Adrenal gland (tissue), 19 donors: ENCODE measurements at places on chromosomes 7 and 10. TPM values are rescaled to one million over a fixed set of nuclear protein-coding genes. Genes with fewer than 3 reads are reported as not detected.

GRCh38 chr10:24871011-24871935, 81.1 kb downstream of the PRTFDC1 start:
- DNase-seq, result no peak

DNA sequence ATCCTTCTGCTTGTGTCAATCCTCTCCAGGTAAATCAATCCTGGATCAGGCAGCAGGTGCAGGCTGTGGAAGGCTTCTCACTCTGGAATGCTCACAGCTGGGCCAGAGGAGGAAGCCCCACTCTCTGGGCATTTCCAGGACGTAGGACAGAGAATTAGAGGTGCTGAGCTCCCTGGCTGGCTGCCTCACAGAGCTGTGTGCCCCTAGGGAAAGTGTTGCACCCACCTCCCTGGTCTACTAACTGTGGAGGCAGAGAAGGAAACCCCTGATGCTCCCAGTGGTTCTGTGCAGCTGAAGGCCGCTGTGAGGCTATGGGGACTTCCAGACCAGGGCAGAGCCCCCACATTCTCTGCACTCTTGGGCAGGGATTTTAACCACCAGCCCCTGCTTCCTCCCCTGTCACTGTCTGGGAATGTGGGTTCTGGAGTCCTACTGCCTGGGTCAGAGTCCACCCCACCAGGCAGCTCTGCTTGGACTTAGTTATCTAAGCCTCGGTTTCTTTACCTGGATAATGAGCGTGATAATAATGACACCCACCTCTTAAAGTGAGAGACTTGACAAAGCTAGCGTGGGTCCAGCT, 73.5 kb upstream of the EEPD1 start:
- DNase-seq, result no peak

DNA sequence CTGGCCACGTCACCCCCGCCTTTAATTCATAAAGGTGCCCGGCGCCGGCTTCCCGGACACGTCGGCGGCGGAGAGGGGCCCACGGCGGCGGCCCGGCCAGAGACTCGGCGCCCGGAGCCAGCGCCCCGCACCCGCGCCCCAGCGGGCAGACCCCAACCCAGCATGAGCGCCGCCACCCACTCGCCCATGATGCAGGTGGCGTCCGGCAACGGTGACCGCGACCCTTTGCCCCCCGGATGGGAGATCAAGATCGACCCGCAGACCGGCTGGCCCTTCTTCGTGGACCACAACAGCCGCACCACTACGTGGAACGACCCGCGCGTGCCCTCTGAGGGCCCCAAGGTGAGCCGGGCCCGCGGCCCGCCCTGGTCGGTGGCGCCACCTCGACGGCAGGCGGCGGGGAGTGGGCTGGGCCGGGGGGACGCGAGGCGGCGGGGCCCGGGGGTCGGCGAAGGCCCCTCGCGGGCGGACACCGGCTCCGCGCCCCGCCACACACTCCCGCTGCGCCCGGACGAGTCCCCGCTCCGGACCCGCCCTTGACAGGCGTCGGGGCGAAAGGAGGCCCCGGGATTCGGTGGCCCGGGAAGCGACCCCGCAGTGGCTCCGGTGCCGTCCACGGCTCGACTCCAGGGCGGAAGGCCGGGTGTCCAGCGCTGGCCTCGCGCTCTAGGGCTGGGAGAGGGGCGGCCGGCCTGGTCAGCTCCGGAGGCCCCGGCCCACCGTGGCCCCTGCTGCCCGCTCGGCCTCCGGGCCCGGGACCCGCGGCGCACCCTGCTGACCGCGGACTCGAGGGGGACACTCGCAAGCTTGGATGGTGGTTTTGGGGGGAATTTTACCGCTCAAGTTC, 557 bp downstream of the BAG3 start:
- DNase-seq, result peak; percentile 29

GRCh38 chr10:71347587-71348395, 28.7 kb downstream of the SLC29A3 start:
- no peak for DNase-seq

GRCh38 chr7:31856337-31856736, 169.3 kb downstream of the PPP1R17 start:
- no peak for DNase-seq

DNA sequence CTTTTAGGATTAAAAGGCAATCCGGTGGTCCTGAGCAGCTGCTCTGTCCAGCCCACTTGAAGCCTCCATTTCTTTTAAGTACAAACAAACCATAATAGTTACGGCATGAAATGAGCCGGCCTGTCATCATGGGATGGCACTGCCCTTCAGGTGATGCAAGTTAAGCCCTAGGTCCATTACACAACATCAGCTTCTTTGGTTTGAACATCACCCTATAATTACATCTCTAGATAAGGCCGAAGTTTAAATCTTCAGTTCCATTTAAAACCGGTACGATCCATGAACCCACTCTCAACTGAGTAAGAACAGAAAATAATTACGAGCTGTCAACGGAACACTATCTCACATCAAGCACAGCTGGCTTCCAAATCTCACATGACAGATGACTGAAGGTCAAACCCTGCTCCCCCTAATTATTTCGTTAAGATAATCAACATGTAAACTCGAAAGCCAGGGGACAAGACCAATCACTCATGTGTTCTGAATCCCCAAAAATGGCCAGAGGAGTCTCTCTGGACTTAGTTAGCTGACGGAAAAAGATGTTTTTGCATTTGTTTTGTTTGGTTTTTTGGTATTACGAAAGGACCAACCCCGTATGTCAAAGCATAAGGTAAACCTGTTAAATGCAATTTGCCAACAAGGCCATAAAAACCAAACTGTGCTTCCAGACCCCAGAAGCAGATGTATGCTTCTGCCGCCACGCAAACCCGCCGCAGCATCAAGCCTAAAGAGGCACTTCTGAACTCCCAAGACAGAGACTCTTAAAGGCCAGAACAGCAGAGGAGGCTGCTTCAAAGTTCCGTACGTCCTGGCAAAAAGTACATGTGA, 10.8 kb downstream of the GNA12 start:
- no peak for DNase-seq

DNA sequence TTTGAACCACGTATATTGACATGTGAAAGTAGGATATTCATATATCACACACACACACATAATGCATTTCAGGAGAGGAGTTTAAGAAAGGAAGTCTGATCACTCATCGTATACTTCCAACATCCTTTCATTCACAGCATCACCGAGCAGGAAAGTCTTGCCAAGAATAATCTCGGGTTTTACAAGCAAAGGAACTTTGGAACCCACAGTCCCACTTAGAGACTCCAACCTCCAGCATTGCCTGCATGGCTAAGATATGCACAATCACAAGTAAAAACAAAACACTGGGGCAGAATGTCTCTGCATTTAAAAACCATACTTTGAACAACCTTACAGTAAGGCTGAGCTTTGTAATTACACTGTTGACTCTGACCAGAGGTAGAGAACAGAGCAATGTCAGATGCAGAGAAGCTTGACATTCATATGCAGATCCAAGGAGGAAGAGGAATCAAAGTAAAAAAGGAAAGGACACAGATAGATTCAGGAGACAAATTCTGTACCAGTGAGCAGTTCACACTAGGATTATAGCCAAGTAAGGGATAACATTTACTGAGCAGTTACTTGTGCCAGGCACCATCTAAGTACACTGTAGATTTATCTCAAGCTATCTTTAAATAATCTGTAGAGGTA, 14.8 kb downstream of the THSD7A start:
- no peak for DNase-seq

- no peak for DNase-seq
Observed at GRCh38 chr10:3654496-3654895, 130.5 kb downstream of the KLF6 start.

- DNase-seq, result no peak
Observed at GRCh38 chr7:38411404-38411803, 138.0 kb upstream of the TARP start.

DNA sequence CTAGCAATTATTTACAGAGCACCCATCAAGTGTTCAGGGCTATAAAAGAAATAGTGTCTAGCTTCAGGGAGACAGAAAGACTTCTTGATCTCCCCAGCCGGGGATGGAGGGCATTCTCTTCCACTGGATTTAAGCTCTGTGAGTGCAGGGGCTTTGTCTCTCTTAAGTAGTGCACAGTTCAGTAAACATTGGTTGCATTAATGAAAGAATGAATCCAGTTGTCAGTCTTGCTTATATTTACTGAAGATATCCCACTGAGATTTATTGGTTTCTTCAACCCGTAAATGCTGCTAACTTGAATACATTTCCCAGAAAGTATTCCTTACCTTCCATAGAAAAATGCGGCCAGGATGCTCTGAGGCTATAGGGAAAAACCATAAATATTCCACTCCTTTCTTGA, 41.9 kb downstream of the AUTS2 start:
- no peak for DNase-seq

DNA sequence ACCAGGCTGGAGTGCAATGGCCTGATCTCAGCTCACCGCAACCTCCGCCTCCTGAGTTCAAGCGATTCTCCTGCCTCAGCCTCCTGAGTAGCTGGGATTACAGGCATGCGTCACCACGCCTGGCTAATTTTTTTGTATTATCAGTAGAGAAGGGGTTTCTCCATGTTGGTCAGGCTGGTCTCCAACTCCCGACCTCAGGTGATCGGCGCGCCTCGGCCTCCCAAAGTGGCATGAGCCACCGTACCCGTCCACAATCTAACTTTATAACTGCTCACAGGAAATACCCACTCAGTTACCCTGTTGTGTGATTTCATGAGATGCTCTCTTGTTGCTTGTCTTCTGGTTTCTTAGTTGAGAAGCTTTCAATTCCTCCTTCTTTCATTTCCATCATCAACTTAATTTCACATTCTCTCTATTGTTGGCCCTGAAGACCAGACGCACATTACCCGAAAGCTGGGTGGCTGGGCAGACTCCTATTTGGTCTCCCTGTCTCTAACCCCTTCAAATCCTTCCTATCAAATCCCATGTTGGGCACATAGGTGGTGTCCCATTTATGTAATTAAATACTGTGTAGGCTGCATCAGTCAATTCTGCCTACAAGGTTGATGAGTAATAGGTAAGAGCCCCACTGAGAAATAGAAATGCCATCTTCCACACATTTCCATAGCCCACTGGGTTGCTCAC, 1.1 kb upstream of the GSTO2 start:
- DNase-seq, result no peak

DNA sequence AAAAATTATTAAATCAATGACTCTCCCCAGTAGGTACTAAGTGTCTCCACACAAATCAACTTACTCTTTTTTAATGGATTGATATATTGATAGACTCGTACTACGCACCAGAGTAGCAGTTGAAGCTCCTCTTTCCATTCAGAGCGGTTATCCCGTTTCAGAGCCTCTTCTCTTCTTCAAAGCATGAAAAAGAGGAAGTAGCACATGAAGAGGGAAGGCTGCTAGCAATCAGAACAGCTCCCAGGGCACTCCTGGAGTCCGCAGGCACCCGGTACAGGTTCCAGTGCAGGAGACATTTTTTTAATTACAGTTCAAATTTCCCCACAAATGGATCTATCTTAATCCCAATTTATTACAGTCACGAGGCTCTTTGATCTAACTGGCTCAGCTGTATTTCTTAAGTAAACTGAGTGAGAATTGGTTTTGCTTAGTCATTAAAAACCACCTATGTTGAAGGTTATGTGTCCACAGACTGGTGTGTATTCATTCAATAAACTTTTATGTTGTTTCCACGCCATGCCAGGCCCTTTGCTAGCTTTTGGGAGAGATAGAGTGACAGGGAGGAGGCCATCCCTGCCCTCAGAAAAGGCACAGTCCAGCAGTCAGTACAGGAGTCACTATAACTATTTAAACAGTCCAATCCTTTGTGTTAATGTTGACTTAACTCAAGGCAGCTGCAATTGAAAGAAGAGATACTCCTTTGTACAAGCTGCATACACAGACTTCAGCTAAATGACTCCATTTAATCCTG, 32.1 kb upstream of the CALN1 start:
- DNase-seq, result no peak

GRCh38 chr7:98133181-98133580, 26.5 kb downstream of the LMTK2 start:
- DNase-seq, result no peak

GRCh38 chr10:23120001-23120934, 24.9 kb downstream of the MSRB2 start:
- DNase-seq, result no peak

DNA sequence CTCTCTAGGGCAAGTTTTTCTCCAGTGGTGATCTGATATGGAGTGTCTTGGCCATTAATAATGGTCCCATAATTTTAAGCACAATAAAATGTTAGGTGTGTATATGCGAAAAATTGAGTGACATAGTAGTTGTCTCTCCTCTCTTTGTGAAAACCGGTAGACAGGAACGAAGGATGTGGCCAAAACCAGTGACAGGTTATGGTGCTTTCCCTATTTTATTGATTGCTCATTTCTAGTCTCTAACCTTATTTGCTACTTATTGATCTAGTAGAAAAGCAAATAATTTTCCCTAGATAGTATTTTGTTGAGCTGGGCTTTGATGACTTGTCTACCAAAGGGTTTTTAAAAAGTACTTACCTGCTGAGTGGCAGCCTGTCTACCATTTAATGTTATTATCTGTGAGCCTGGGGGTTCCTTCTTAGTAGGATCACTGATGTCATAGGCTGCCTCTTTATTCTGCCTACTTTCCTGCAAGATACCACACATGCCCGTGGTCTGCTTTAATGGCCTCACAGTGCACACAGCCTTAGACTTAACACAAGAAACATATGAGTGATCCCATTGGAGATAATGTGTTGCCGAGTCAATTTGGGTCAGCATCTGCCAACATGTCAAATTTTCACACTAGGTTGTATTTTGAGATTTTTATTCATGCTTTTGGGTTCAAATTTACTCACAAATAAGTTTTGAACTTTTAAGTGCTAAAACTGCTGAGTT, 100.0 kb downstream of the AUTS2 start:
- no peak for DNase-seq

DNA sequence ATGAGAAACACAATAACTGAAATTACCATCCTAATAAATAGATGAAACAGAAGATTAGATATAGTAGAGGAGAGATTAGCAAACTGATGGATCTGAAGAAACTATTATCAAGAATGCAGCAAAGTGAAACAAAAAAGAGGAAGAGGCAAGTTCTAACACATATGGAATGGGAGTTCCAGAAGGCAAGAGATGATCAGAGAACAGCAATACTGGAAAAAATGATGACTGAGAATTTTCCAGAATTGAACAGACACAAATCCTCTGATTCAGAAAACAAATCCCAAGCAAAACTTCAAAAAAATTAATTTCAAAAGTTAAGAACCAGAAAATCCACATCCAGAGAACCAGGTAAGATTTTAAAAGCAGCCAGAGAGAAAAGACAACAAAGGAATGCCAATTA, 20.2 kb upstream of the CYREN start:
- no peak for DNase-seq

DNA sequence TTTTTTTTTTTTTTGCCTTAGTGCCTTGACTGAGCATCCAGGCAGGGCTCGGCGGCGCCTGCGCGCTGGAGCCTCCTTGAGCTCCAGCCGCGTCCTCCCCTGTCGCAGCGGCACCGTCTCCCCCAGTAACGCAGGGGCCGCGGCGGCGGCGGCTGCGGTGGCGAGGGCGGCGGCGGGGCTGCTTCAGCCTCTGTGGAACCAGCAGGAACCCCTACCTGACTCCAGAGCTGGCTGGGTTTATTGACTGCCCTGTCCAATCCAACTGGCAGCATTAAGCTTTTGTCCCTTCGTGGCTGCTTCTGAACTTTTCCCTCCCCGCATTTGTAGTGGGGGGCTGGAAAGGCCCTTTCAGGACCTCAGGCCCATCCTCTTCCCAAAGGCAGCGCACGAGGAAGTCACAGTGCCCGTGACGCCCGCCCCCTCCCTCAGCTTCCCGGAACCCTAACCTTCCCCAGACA, at the start of gene GPR85:
Gene GPR85, minus strand, starts transcription at position 397 of the 458 bp plus-strand sequence. CDS start 2,106 bp downstream, outside the sequence.
- peak; percentile 18 for DNase-seq

Gene UNCX
- total RNA-seq, result not detected

Gene OR6V1
- not detected for total RNA-seq

Gene FHIP2A
- total RNA-seq, result 34.8 TPM

Gene RHEB
- 163 TPM for total RNA-seq

Gene WEE2
- total RNA-seq, result not detected

Gene MPP7
- 6.4 TPM for total RNA-seq

Gene RPEL1
- not detected for total RNA-seq

Gene CLDN15
- total RNA-seq, result 4.5 TPM
